ENCODE measurements at places on chromosomes 5 and 9. TPM values are rescaled to one million over a fixed set of nuclear protein-coding genes. Genes with fewer than 3 reads are reported as not detected.

DNA sequence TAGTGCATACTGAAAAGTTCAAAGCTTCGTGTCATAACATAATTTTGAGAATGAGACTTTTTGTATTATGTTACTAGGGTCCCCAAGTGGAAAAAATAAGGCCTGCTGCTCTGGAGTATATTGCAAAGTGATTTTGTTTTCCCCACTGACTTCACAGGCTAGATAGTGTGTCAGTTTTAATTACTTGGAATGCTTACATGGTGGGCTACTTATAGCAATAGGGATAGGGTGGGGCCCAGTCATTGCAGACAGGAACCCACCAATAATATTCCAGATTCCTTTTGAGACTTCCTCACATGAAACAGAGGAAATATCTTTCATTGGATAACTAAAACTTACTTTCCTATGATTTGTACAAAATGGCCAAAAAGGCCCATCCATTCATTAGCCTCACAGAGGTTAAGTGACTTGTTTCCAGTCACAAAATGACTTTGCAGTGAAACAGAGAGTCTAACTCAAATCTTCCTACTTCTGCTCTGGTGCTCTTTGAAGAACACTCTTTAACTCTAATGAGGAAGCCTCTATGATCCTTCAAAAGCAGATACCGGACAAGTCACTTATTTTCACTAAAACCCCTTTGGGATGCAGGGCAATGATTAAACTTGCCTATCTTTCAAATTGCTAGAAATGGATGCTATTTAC, 16.2 kb upstream of the MEF2C start:
- DNase-seq, result no peak
- H3K4me3 ChIP-seq, result no peak overlapping the region
- H3K36me3 ChIP-seq, result no peaks in the 10 kb centered on the region
- H3K27ac ChIP-seq, result no peak overlapping the region
- H3K27me3 ChIP-seq, result no peaks in the 10 kb centered on the region

GRCh38 chr5:10627160-10627701, 63.4 kb downstream of the ANKRD33B start:
- peak overlapping the region; percentile 33 for H3K4me3 ChIP-seq
- DNase-seq, result no peak
- peaks cover 36% of the 10 kb centered on the region for H3K4me1 ChIP-seq
- no peaks in the 10 kb centered on the region for H3K27me3 ChIP-seq
- H3K36me3 ChIP-seq, result no peaks in the 10 kb centered on the region

The ACOT12 gene
- polyA plus RNA-seq, result not detected

The BAAT gene
- not detected for polyA plus RNA-seq

- H3K36me3 ChIP-seq, result no peaks in the 10 kb centered on the region
- H3K27me3 ChIP-seq, result no peaks in the 10 kb centered on the region
- no peaks in the 10 kb centered on the region for H3K4me1 ChIP-seq
- H3K4me3 ChIP-seq, result no peak overlapping the region
- no peak for DNase-seq
Measured at GRCh38 chr5:963673-964531, 44.7 kb upstream of the NKD2 start.

- peaks cover 22% of the 10 kb centered on the region for H3K4me1 ChIP-seq
- no peak overlapping the region for H3K4me3 ChIP-seq
- peaks cover 81% of the 10 kb centered on the region for H3K36me3 ChIP-seq
- H3K27ac ChIP-seq, result no peak overlapping the region
Measured at GRCh38 chr5:14395411-14395810, 186.2 kb upstream of the OTULINL start.

DNA sequence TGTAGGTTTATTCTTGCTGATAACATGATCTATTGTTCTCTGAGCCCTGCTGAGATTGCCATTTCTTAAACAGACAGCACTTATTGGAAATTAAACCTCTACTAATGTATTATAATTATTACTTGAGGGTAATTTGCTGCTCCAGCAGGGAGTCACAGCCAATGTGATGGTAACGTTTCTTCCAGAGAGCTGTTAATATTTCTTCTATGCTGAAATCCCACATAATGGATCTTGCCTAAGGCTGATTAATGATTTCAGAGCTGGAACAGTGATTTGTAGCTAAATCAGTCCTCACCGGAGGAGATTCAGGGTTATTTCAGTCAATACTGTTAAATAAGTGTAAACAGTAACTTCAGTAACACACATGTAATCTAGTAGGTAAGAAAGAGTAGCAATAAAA, 170.1 kb downstream of the CDH12 start:
- H3K4me3 ChIP-seq, result no peak overlapping the region
- no peaks in the 10 kb centered on the region for H3K4me1 ChIP-seq
- no peaks in the 10 kb centered on the region for H3K36me3 ChIP-seq
- H3K27ac ChIP-seq, result no peak overlapping the region
- H3K27me3 ChIP-seq, result no peaks in the 10 kb centered on the region

The MED7 gene
- 10.0 TPM for polyA plus RNA-seq

DNA sequence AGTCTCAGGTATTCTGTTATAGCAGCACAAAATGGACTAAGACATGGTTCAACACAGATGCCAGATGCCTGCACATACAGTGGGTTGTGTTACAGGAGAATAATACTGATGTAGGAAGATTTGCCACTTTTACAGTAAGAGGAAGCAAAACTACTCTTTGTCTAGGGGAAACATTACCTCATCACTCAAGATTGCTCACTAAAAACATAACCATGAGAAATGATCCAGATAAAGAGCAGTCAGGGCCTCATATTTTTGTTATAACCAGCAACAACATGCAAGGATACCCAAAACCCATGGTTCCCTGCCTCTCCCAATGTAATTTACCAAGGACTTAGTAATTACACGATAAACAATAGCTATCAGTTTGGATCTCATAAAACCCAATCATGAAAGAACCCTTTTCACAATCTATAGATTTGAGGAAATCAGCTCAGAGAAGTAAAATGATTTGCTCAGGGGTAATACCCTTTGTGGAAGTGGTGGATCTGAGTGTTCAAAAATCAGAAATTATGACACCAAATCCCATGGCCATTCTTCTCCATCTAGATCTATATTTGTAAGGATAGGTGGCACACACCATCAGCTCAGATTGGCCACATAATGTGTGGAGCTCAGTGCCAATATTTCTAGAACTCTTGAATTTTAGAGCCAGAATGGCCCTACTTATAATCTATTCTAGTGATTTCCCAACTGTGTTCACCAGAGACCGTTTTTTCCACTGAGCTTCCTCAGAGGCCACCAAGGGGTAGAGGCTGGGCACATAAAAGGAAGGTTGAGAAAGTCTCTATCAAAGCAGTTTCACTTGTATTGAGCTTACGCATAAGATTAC, 27.8 kb downstream of the DPYSL3 start:
- no peak for DNase-seq
- H3K27me3 ChIP-seq, result no peaks in the 10 kb centered on the region
- H3K4me1 ChIP-seq, result peaks cover 3% of the 10 kb centered on the region
- peak overlapping the region; percentile 71 for H3K27ac ChIP-seq
- H3K36me3 ChIP-seq, result no peaks in the 10 kb centered on the region
- H3K4me3 ChIP-seq, result no peak overlapping the region

DNA sequence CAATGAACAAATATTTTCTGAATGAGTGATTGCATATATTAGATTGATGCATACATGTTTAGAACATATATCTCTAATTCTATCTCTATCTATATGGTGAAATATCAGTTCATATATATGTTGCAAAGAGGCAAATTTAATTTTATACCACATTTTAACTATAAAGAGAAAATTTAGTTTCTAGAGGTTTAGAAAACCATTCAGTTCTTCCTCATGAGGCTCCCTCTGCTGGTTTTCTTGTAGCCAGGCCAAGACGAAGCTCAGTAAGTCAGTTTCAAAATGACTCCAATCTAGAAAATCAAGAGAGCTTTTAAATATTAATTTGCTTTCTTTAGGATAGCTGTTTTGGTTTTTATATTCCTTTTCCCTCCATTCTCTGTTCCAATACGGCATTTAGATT, 312.1 kb downstream of the TMEM232 start:
- no peak overlapping the region for H3K27ac ChIP-seq
- DNase-seq, result peak; percentile 22
- H3K4me1 ChIP-seq, result no peaks in the 10 kb centered on the region

DNA sequence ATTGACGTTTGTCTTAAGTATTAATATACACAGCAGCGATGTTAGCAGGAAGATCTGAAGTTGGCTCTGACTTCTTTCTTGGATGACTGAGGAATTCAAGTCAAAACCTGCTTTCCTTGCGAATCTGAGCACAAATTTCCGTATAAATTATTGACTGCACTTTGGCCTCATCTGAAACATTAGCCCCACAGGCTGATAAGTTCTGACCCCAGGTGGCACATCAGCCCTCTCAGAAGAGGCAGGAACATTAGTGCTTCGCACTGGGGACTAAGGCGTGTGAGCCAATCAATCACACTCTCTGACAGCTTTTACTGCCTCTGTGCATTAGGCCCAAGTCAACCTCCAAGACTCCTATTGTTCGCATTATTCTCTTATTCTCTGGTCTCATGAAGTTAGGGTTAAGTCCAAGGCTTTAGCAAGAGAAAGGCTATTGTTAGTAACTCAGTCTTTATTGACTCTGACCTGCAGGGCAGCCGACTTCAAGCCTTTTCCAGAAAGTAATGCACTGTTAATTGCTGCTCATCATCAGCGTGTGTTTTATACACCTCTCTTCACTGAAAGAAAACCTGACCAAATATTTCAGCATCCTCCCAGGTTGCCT, 84.2 kb downstream of the ZNF608 start:
- H3K27me3 ChIP-seq, result no peaks in the 10 kb centered on the region
- H3K36me3 ChIP-seq, result no peaks in the 10 kb centered on the region
- peaks cover 95% of the 10 kb centered on the region for H3K4me1 ChIP-seq
- no peak for DNase-seq

GRCh38 chr5:89200899-89201298, 317.9 kb upstream of the MEF2C start:
- no peak overlapping the region for H3K4me3 ChIP-seq
- DNase-seq, result no peak
- no peak overlapping the region for H3K27ac ChIP-seq
- no peaks in the 10 kb centered on the region for H3K27me3 ChIP-seq

DNA sequence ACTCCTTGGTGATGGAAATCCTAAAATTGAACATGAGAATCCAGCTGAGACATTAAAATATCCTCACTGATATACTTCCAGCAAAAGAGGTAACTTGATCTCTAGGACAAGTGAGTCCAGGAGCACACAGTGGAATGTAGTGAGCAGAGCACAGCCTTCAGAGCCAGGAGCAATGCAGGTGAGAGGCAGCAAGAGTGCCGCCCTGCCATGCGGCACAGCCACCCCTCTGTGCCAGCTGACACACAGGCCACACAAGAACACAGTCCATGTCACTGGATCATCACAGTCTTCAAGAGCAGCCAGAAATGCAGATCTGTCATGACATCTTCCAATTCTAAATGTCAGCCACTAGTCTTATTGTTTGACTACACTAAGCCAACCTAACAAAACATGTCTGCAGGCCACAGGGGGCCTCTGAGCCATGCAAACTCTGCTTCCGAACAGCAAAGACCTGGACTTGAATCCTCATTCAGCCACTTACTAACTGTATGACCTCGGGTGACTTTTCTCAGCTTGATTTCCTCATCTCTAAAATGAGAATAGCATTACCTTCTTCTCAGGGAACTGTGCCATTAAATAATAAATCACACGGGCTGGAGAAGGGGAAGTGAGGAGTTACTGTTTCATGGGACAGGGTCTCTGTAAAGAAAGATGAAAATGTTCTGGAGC, 47.0 kb downstream of the CCDC125 start:
- peaks cover 54% of the 10 kb centered on the region for H3K36me3 ChIP-seq
- H3K27ac ChIP-seq, result no peak overlapping the region
- H3K27me3 ChIP-seq, result no peaks in the 10 kb centered on the region
- DNase-seq, result no peak
- no peaks in the 10 kb centered on the region for H3K4me1 ChIP-seq

- H3K4me3 ChIP-seq, result no peak overlapping the region
- no peaks in the 10 kb centered on the region for H3K27me3 ChIP-seq
- DNase-seq, result no peak
Measured at GRCh38 chr9:91678807-91679580, 255.4 kb upstream of the NFIL3 start.

The TUT7 gene
- polyA plus RNA-seq, result 11.9 TPM

GRCh38 chr5:9337928-9338595, 207.8 kb downstream of the SEMA5A start:
- no peaks in the 10 kb centered on the region for H3K27me3 ChIP-seq
- no peak for DNase-seq
- H3K4me1 ChIP-seq, result no peaks in the 10 kb centered on the region
- H3K4me3 ChIP-seq, result no peak overlapping the region
- peak overlapping the region; percentile 11 for H3K27ac ChIP-seq
